Sciatic nerve (tissue), 2 donors: ENCODE measurements at places on chromosomes 7 and 10. TPM values are rescaled to one million over a fixed set of nuclear protein-coding genes. Genes with fewer than 3 reads are reported as not detected.

RNF148 gene
- total RNA-seq, result 2.0 TPM

GRCh38 chr10:101389986-101390531 lies 36.1 kb downstream of the BTRC start:
- DNase-seq, result no peak

DNA sequence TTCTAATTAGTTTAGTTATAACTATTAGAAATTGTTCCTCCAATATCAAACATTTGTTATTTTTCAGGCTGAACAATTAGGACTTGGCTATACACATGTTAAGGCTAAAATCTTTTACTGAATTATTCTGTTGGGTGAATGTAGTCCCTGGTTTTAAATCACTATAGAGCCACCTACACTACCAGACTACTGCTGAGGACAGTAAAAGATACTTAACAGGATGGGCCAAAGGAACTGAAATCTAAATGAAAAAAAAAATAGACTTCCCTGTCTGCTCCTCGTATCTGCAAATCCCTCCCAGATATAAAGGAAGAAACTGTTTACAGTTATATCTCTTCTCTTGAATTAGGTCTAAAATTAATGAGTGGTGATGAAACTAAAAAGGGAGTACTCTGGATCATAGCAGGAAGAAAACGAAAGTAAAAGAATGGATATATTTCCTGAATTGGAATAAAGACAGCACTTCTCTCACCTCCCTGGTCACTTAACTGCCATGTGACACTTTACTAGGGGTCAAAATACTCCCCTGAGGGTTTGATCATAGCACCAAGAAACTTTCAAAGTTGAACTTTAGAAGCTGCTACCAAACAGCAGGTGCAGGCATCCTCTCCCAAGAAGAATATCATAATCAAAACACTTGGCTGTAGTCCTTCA lies 12.7 kb downstream of the FBXW4 start:
- no peak for DNase-seq

- DNase-seq, result no peak
These were observed 722.9 kb downstream of the GRM8 start for GRCh38 chr7:126529833-126530232.

DNA sequence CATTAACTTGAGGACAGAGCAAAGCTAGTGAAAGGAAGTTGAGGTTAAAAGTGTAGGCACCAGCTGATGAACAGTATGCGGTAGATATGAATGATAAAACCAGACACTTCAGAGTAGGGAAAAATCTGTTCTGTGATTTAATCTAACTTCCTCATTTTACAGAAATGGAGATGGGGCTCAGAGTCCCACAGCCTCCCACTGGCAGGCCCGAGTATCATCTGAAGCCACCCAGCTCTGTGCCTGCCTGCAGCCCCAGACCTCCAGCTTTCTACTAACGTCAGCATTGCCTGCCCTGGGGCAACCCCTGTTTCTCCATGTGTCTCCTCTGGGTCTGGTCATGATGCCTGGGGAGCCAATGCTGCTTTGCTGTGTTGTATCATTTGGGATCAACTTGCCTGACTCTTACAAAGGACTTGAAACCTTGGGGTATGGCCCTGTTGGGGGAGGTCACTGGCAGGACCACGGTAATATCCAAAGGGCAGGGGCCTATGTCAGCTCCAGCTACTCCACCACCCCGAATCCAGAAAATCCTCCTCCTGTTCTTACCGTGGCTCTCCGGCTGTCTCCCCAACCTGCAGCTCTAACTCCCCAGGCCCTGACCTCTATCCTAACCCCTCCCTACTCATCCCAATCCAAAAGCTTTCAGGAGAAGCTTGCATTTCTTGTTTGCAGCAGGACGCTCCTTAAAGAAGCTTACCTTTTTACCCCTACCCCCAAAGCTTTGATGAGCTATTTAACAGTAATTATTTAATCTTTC lies 56.2 kb upstream of the NPY start:
- no peak for DNase-seq

GRCh38 chr7:157845203-157845835 lies 508.5 kb downstream of the DNAJB6 start:
- no peak for DNase-seq
